ENCODE measurements at places on chromosomes 1 and 21.

GRCh38 chr1:185291159-185291558 is 25.9 kb downstream of the IVNS1ABP start:
- no peak for DNase-seq

GRCh38 chr1:12610305-12610935 is 7.6 kb downstream of the DHRS3 start:
- no peak for DNase-seq

- peak; percentile 74 for DNase-seq
These were observed 10.3 kb upstream of the CADM3 start for GRCh38 chr1:159161001-159161718.

DNA sequence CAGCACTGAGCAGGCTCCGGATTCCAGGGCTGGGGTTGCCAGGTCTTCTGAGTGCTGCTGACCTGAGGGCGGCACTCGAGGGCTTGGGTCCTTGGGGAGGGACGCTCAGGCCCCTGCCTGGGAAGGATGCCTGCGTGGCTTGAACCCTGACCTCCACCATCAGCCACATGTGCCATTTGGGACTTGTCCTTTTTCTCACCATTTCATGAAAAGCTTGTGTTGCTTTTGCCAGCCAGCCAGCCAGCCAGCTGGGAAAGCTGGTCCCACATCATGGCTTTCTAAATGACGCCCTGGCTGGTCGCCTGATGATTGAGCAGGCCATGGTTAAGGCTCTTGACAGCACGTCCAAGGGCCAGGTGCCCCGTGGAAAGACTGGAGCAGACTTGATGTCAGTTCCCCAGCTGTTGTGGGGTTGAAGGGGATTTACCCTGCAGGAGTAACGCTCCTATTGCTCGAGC is 168.7 kb downstream of the CAMTA1 start:
- DNase-seq = no peak

- no peak for DNase-seq
These were observed 28.9 kb upstream of the EPB41 start for GRCh38 chr1:28885472-28885877.

DNA sequence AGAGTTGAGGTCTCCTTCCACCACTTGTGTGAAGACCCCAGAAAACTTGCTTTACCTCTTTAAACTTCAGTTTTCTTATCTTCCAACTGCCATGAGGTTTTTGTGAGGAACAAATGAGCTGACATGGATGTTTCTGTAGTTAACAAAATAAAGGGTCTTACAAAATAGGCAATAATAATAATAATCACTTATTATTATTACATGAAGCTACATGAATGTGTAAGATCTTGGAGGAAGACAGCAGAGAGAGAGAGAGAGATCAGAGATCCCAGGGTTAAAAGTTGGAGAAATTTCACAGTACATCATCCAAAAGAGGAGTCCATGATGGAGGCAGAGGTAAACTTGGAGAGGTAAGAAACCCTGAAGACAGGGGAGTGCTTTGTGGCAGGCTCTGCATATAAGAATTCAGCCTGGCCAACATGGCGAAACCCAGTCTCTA is 10.7 kb downstream of the RCC1 start:
- DNase-seq = no peak

DNA sequence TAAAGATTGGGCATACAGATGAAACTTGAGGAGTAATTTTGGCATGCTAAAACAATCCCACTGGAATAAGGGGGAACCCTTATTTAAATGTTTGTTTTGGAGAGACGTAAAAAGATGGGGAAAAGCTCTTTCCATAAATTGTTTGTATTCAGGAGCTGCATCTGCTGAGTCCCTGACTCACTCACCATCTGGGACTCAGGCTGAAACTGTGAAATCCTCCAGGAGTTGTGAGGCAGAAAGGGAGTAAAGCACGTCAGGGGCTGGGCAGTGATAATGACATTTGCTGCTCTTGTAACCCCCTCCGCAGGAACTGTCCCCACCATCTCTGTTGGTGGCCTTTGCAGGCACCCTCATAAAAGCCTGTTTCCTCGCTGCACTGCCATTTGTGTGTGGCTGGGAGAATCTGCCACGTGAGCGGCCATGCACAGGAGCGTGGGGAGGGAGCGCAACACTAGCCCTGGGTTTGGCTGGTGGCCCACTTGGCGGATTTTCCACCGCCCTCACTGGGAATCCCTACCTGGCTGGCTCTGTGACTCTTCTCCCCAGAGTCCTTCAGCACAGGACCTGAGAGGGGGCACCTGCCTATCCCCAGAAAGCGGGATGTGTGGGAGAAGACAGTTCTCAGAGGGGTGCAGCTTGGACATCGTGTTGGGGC is 45.3 kb downstream of the ZSCAN20 start:
- no peak for DNase-seq

DNA sequence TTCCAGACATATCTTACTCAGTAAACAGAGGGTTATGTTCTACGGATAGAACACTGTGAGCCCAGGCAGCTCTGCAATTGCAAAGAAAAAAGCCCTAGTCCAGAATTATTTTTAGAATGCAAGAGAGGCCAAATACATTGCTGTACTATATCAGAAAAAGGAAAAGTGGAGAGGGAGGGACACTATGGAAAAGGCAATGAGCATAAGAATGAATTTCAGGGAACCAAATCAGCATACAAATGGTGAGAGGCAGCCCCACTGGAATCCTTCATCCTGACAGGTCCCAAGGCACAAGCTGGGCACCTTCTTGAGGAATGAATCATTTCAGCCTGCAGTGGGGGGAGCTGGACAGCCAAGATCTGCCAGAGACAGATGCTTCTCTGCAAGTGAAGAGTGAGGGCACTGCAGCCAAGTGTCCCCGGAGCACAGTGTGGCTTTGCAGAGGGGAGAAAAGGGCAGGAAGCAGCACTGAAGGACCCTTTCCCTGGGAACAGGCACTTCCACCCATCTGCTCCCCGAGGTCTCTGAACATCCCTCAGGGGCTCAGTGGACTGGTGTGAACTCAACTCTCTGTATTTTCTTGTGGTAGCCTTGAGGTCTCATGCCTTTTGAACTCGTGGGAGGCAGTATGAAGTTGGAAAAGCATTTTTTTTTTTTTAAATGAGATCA is 115.6 kb downstream of the XCL2 start:
- DNase-seq = no peak

DNA sequence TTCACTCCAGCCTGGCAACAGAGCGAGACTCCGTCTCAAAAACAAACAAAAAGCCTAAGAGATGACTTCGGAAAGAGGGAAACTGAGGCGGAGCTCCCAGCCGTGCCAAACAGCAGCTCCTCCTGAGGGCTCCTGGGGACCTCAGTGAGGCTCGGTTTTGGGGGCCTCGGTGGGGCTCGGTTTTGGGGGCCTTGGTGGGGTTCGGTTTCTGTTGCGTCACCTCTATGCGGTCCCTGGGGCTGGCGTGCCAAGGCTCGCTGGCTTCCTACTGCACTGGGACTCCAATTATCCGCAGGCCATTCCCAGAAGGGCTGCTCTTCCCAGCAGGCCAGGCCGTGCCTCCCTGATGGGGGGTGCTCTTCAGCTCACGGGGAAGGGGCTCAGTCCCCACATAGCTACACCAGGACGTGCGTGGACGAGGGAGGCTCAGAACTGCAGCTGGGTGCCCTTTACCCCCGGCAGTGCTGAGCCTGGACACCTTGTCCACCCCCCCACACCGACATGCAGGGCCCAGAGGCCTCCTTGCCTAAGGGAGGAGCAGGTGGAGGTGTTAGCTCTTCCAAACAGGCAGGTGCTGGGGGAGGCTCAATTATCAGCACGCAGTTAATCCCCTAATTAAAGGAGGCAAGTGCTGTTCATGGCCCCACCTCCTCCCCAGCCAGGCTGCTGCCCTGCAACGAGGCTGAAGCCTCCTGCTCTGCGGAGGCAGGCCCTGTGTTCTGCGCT is 5.1 kb upstream of the C1orf159 start:
- DNase-seq = no peak

- peak; percentile 9 for DNase-seq
These were observed 3.6 kb upstream of the RSPH1 start for GRCh38 chr21:42499444-42500112.

GRCh38 chr1:8281843-8282509 is 35.9 kb upstream of the SLC45A1 start:
- DNase-seq = no peak

GRCh38 chr1:8015036-8015808 is 10.9 kb downstream of the ERRFI1 start:
- DNase-seq = peak; percentile 55

DNA sequence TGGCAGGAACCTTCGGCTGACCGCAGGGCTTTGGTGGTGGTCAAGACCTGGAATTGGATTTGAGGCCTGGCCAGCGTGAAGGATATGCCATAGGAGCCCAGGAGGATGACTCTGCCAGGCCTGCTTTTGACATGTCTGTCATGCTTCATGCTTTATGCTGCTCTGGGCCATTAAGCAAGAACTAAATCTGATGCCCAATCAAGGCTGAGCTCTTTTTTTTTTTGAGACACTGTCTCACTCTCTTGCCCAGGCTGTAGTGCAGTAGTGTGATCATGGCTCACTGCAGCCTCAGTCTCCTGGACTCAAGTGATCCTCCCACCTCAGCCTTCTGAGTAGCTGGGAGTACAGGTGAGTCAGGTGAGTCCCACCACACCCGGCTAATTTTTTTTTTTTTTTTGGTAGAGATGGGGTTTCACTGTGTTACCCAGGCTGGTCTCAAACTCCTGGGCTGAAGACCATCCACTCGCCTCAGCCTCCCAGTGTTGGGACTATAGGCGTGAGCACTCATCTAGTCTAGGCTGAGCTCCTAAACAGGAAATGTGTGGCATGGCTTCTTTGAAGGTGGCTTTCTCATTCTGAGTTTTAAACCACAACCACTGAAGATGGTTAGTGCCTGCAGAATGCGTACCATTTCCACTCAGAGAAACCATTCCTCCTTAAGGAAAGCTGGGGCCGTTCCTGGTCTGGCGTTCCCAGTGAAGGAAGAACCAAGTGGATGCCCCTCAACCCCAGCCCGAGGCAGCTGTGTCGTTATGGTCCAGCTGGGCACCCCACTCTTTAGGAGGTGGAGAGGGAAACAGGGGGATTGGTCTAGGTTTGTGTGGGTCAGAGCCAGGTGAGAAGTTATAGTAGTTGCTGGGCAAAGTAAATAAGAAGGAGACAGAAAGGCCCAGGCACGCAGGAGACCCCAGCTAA is 34.2 kb upstream of the ATP5PO start:
- no peak for DNase-seq

GRCh38 chr1:184556665-184557064 is 169.8 kb downstream of the C1orf21 start:
- no peak for DNase-seq

DNA sequence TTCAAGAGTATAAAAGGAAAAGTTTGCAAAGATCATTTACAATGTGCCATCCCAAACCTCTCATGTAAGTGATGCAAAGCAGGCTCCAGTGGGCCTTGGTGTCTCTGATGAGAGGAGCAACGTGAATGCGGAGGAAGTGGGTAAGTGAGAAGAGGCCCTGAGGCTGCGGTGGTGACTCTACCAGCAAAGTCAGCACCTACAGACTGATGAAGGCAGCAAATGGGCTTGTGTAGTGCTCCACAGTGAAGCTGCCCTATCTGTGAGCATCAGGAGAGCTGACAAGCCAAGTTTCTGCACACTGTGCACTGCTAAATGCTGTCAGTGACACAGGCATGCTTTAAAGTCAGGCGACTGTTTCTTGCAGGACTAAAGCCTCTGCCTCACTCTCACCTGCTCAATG is 15.6 kb upstream of the RAP1A start:
- no peak for DNase-seq

- no peak for DNase-seq
These were observed 29.3 kb upstream of the MTR start for GRCh38 chr1:236765831-236766230.

GRCh38 chr1:224201383-224201782 is 18.3 kb downstream of the DEGS1 start:
- no peak for DNase-seq

- DNase-seq = no peak
These were observed 13.0 kb downstream of the C1orf146 start for GRCh38 chr1:92230736-92231135.

- no peak for DNase-seq
These were observed 5.1 kb downstream of the TNFRSF8 start for GRCh38 chr1:12067900-12068821.

DNA sequence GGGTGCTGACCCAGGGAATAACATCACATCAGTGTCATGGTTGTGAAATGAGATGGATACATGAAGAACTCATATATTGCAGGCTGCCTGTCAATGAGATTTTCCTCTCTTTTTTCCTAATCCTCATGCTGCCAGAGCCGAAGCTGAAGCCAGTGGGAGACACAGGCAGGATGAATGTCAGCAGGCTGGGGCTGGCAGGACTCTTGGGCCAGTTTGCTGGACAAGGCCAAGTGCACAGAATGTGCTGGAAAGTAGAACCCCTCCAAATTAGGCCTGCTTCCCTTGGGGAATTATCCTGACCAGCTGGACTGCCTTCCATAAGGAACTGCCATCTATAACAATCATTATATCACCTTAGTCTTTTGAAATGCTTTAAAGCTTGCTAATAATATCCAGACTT is 31.4 kb downstream of the SLC44A3 start:
- no peak for DNase-seq

GRCh38 chr1:100538913-100539835 is 1.2 kb downstream of the GPR88 start:
- DNase-seq = peak; percentile 41

DNA sequence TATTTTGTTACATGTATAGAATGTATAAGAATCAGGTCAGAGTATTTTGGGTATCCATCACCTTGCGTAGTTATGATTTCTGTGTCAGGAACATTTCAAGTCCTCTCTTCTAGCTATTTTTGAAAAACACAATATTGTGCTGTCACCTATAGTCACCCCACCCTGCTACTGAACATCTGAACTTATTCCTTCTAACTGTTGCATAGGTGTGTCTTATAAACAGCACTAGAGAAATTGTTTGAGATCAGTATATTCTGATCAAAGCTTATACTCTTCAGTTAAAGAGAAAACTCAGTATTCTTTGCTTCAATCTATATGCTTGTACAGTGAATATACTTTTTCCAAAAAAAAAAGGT is 96.0 kb downstream of the ASH1L start:
- no peak for DNase-seq

- no peak for DNase-seq
These were observed 7.0 kb upstream of the ABCD3 start for GRCh38 chr1:94411237-94411636.

- DNase-seq = no peak
These were observed 5.9 kb downstream of the FCGR2A start for GRCh38 chr1:161511018-161511755.

DNA sequence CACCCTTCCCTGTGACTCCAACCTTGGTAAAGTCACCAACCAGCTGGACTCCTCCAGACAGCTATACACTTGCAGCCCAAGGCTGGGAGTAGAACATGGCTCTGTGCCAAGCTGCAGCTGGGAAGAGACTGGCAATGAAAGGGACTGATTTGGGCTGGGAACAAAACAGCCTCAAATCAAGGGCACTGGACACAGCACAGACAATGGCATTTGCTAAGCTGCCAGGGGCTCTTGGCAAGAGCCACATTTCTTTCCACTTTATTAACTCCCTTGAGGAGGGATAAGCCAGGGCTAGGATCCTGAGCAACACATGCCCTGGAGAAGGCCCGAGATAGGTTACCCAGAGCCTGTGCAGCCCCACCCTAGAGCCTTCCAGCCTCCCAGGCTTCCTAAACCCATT is 12.0 kb downstream of the SYT11 start:
- DNase-seq = no peak

- no peak for DNase-seq
These were observed 109.8 kb downstream of the HMCN1 start for GRCh38 chr1:185843986-185844385.
